Stimulated activated naive B cell treated with anti-CD40 and anti-IgM and Interleukin-4, amounts not matched to agents 10 μg/mL and 1 μg/mL and 100 μg/mL, for 72 hours (primary cell): ENCODE measurements at places on chromosomes 3 and 15.

DNA sequence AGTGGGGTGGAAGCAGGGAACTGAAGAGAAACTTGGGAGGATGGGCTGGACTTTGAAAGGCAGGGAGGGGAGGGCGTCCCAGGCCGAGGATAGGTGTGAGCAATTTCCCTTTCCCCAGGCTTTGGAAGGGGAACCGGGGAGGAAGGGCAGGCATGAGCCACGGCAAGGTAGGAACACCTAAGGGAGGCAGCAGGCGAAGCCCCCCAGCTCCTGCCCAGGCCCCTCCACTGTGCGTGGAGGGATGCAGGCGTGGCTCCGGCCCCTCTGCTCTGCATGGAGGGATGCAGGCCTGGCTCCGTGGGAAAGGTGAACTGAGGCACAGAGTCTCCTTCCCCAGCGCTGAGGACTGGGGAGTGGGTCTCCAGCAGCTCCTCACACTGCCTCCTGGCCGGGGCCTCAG, 236.4 kb downstream of the XXYLT1 start:
- no peak for DNase-seq

DNA sequence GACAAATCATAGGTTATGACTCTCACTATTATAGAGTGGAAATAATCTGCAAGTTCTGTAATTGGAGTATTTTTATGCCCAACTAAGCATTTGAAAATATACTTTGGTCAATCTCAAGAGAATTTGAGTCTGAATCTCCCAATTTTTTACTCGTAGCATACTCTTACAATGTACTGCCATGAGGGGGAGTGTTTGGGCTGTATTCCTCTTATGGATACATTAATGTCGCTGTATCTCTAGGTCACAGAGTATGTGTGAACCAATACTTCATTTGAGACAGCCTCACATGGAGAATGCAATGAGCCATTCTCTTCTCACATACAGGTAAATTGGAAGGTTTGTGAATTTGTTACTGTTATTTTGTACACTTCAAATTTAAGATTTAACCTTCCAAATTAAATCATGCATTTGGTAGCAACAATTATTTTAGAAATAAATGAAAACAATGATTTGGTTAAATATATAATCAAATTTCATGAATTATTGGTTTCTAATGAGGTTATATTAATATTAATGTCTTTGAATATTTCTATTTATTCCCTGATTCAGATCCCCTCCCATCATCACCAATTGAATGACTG, 5.5 kb upstream of the CD200 start:
- DNase-seq = peak; percentile 28

- no peak for DNase-seq
Measured at GRCh38 chr3:157631478-157631877, 128.3 kb upstream of the VEPH1 start.

GRCh38 chr3:185744997-185745843, 79.6 kb downstream of the IGF2BP2 start:
- DNase-seq = no peak

GRCh38 chr3:148601766-148602685, 95.7 kb upstream of the AGTR1 start:
- DNase-seq = no peak

DNA sequence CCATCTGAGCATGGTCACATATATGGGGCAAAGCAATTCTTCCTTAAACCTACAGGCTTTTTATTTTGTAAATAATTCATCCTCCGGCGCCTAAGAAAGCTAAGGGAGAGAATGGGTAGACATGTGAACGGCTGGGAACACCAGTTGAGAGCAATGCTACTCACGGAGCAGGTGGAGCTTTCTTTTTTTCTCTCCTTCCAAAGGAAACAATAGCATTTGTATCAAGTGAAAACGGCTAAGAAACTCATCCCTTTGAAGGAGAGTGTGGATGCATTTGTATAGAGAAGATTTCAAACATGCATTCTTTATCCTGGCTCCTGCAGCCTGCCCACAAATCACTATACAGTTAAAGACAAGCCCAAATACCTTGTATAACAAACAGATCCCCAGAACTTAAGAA, 637.8 kb downstream of the MAGI1 start:
- DNase-seq = no peak

- no peak for DNase-seq
Measured at GRCh38 chr15:73983211-73983727, 8.8 kb downstream of the STOML1 start.

GRCh38 chr3:196694941-196695848, 16.9 kb downstream of the CEP19 start:
- no peak for DNase-seq

GRCh38 chr15:64060716-64061115, 14.4 kb upstream of the DAPK2 start:
- no peak for DNase-seq

DNA sequence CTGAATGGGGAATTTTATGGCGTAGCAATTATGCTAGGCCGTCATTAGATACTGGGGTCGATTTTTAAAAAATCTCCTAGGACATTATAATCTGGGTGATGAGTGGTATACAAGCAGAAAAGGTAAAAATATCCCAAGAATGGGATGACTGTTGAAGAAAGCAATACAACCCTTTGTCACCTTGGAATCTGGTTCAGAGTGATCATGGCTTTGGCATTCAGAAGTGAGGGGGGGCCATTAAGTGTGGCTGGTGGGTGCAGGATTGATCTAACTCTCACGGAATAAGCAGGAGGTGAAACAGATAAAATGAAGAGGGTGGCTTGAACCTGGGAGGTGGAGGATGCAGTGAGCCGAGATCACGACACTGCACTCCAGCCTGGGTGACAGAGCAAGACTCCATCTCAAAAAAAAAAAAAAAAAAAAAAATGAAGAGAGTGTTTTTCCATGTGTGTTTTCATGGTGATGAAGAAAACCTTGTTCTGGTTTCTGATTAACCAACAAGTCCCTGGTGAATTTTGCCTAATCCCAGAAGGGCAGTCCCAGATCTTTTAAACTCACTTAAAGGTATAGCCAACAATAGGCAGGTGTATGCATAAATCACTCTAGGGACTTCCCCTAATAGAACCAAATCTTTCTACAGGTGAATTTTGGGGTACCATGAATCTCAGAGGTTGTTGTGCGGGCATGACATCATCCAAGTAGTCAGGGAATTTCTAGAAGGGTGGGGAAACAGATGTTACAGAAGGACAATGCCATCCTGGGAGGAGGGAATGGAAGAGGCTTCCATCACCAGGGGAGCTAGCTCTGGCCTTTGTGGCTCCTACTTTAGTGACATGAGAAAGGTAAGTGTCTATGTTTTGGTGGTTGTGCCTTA, 3.1 kb upstream of the RAD54L2 start:
- no peak for DNase-seq

DNA sequence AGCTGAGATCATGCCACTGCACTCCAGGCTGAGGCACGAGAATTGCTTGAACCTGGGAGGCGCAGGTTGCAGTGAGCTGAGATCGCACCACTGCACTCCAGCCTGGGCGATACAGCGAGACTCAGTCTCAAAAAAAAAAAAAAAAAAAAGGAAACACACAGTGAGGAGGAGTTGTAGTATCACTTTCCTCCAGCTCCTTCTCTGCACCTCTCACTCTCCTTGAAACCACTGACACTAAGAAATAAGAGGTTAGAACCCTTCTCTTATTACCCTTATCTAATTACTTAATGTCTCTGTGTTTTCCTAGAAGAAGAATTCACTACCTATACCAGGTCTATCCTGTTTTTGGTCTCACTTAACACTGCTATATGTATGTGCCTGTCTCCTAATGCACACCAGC, 31.7 kb downstream of the RAB27A start:
- DNase-seq = no peak

DNA sequence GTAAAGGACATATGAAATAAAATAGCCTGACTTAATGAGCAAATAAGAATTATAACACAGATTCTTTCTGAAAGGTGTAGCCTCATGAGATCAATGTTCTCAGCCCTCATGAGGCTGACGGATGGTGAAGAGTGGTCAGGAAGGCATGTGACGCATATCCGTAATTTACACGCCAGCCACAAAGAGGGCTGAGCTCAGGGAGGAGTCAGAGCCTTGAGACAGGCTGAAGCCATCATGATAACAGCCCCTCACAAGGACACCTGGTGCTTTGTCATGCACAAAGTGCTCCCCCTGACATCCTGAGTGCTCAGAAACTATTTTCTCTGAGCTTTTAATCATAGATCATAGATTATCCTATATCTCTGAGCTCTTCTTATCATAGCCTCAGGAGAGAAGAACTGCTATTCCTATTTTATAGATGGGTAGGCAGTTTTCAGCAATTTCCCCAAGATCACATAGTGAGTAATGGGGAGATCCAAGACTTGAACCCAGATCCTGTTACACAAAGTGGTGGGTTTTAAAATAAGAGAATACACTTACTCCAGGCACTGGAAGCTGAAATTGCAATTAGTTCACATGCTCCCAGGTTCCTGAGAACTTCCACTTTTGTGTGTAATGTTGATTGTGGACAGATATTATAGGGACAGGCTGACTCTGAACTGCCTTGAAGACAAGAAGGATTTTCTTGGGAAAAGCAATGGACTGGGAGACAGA, 267.1 kb downstream of the RPLP1 start:
- peak; percentile 13 for DNase-seq

- no peak for DNase-seq
Measured at GRCh38 chr15:41810651-41811431, 17.1 kb upstream of the JMJD7 start.

GRCh38 chr3:56855856-56856512, 54.2 kb upstream of the ARHGEF3 start:
- no peak for DNase-seq

- no peak for DNase-seq
Measured at GRCh38 chr3:13612829-13613228, 63.9 kb downstream of the FBLN2 start.

GRCh38 chr3:148815316-148816110, 12.1 kb upstream of the CPB1 start:
- DNase-seq = no peak

- peak; percentile 7 for DNase-seq
Measured at GRCh38 chr3:44042772-44043171, 198.9 kb upstream of the TOPAZ1 start.

GRCh38 chr3:58526515-58526957, 10.5 kb downstream of the ACOX2 start:
- no peak for DNase-seq

DNA sequence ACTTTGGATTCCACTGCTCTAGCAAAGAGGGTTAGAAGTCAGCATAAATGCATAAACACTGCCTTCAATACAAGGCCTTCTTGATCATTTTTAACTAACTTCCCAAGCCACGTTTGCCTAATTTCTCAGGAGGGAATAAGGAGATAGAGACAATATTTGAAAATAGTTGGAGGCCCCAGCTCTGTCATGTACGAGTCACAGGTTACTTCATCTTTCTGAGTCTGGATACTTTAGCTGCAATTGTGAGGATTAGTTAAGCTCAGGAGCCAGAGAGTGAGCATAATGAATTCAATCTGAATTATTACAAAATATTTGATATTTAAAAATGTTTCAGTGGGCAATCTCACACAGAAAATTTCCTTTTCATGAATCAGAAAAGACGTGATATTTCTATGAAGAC, 298.9 kb downstream of the SHOX2 start:
- DNase-seq = no peak

DNA sequence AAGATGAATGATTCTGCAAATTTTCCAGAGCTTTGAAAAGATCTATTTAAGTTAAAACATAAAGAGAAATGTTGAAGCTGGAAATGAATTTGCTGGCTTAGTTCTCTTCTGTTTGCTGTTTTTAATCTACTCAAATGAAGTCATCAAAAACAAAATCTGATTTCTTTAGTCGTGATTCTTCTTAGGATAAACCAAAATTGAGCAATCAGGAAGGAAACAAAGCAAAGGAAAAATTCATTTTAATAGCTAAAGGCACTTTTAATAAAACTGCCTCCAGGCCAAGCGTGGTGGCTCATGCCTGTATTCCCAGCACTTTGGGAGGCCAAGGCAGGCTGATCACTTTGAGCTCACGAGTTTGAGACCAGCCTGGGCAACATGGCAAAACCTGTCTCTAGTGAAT, 91.2 kb downstream of the DUT start:
- no peak for DNase-seq

DNA sequence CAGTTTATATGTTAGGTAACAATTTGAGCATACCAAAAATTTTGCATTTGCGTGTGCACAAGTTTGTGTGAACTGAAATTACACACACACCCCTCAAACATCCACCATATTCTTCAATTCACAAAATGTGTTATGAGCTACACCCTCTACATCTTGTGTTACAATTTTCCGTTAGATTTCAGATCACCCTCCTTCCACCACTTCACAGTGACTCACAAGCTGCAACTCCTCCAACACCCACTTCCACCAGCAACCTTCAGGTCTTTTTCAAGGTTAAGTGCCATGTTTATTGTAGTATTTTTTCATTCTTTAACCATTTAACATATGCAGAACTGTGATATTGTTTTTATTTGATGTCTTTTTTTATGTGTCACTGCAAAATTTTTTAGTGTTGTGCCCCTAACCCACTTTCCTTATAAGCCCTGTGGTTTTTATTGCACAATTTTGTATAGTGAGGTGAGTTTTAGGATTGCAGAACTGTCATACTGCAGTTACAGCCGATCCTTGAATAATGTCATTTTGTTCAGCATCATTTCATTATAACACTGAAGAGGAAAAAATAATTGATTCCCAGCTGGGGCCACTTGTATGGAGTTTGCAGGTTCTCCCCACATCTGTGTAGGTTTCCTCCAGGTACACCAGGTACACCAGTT, 148.9 kb downstream of the PLCL2 start:
- no peak for DNase-seq

DNA sequence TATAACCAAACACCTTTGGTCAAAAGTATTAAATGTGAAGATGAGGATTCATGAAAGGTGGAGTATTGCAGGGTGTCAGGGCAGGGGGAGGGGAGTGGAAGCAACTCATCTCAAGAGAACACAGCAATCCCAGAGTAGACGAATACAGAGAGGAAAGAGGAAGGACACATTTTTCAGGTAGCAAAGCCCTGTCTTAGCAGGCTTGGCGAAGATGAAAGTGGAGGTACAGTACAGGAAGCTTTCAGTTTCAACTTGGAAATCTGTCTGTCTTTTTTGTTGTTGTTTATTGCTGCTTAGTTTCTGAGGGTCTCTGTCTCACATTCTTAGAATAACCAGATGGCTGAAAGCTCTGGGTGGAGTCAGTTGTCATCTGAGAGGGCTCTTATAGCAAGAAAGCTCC, 80.8 kb upstream of the GPR149 start:
- no peak for DNase-seq

- no peak for DNase-seq
Measured at GRCh38 chr3:10508619-10509260, 3.4 kb upstream of the ATP2B2 start.
